ENCODE measurements at places on chromosomes 16 and 17.

- DNase-seq = no peak
Observed at GRCh38 chr16:68386628-68387027, 61.7 kb downstream of the SMPD3 start.

DNA sequence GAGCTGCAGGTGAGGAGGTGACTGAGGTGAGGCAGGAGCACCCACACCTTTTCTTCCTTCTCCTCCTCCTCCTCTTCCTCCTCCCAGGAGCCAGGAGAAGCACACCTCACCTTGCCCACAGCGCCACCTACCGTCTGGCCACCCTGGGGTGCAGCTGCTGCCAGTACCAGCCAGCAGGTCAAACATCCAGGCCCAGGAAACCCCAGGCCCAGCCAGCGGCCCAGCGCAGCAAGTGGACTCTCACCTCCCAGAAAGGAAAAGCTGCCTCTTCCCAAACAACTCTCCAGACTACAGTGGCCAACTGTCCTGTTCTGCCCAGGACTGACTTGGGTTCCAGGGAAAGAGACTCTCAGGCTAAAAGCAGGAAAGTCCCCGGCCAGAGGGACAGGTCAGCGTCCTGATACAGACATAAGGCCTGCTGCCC lies 22.7 kb downstream of the PEMT start:
- peak; percentile 39 for DNase-seq

DNA sequence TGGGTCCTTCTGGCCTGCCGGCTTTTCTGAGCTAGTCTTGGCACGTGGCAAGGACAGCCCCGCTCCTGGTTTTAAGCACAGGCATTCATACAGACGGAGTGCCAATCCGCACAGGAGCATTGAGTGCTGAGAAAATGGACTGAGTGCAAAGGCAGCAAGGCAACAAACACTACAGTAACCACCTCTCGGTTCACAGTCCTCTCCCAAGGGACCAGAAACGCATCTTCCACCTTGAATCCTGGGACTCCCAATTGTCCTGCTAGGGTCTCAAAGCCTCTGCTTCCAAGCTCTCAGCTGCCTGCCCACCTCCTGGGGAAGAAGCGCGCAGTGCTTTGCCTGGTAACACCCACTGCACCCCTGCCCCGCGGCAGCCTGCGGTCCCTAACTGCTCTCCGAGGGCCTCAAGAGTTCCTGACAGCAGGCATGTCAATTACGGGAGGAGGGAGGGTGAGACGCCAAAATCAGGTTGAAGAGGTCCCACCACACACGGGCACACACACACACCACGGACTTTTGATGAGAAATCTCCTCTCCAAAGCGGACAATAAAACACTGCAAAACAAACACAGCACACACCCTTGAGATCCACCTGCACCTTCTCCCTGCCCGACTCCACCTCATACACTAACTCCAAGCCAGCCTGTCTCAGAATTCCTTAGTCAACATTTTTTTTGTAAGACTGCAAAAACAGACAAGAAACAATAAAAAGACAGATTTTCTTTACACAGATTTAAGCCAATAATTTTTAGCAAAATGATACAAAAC lies 15.0 kb downstream of the SLC16A3 start:
- DNase-seq = no peak

- no peak for DNase-seq
Observed at GRCh38 chr17:47063475-47063874, 84.4 kb upstream of the RPRML start.

- DNase-seq = no peak
Observed at GRCh38 chr17:31738067-31738466, 121.0 kb downstream of the COPRS start.

GRCh38 chr16:21685034-21685455 lies 21.3 kb downstream of the OTOA start:
- DNase-seq = no peak

DNA sequence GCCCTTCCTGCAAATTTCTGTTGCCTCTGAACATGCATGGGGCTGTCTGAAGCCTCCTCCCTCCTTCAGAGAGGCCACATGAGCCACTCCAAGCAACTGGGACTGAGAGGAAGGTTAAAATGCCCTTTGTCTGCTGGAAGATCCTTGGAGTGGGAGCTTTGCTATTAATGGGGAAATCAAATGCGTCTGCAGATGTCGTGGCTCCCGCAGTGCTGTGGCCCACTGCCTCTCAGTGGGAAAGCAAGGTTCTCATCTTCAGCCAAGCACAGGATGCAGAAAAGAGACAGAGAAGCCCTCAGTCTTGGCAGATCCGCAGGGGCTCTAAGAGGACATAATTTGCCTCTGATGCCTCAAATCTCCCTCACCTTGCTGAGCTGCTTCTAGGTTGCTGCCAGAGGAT lies 34.8 kb downstream of the PEMT start:
- DNase-seq = no peak

DNA sequence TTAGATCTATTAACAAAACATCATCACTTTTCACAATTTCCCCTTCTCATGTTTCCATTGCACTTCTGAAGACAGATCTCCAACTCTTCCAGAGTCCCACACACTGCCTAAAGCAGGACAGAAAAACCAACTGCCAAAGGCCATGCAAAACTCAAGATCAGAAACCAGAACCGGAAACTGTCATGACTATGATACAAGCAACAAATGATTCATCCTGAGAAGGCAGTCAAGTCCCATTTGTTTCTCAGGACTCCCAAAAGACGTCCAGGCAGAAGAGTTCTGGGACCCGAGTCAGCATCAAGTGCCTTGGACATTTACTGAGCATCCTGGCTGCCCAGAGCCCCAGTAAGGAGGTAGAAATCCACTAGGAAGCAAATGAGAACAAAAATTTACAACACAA lies 38.8 kb downstream of the ERN1 start:
- peak; percentile 69 for DNase-seq
